ENCODE measurements at places on chromosomes 4 and X. TPM values are rescaled to one million over a fixed set of nuclear protein-coding genes. Genes with fewer than 3 reads are reported as not detected.

The ZRSR2 gene
- total RNA-seq, result 20.0 TPM

The COL4A5 gene
- not detected for total RNA-seq

The MAP9 gene
- 6.9 TPM for total RNA-seq

The CYSLTR1 gene
- 17.2 TPM for total RNA-seq

The VSIG1 gene
- total RNA-seq, result not detected

The NKX3-2 gene
- total RNA-seq, result not detected

The OTC gene
- total RNA-seq, result not detected

The MAGIX gene
- 0.96 TPM for total RNA-seq

The SPANXD gene
- not detected for total RNA-seq

The USP17L19 gene
- not detected for total RNA-seq

The NSUN7 gene
- not detected for total RNA-seq

The USP51 gene
- total RNA-seq, result 2.6 TPM

The PDE5A gene
- 0.09 TPM for total RNA-seq

The PLP1 gene
- not detected for total RNA-seq

The TRMT44 gene
- 35.7 TPM for total RNA-seq

The SMPX gene
- total RNA-seq, result not detected
